HCT116 (cell line): ENCODE measurements at places on chromosomes 3 and 15.

DNA sequence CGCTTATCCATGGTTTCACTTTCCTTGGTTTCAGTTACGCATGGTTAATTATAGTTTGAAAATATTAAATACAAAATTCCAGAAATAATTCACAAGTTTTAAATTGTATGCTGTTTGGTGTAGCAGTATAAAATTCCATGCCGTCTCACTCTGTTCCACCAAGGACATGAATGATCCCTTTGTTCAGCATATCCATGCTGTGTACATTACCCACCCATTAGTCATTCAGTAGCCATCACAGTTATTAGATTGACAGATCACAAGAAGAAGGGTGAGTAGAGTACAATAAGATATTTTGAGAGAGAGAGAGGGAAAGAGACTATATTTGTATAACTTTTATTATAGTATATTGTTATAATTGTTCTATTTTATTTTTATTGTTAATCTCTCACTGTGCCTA, 535.5 kb downstream of the SQOR start:
- DNase-seq = no peak

DNA sequence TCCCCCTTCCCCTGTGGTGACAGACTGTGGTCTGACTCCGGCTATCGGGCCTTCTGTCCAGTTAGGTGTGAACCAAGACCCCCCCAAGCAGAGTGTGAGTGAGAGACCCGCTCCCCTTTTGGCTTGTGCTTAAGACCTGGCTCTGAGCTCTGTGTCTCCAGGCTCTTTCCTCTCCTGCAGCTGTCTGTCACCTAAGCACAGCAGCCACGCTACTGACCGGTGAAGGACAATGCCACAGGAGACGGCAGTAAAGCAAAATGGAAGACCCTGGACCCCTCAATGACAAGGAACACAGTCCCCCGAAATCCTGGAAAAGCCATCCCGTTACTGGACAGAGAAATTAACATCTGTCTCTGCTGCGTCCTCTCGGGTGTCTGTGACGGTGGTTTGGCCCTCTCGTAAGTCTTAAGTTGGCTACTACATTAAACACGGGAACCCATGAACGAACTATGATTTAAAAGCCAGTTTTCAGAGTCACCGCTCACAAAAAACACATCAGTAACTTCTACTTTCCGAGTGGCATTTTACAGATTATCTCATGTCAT, 53.7 kb downstream of the CHSY1 start:
- DNase-seq = no peak

GRCh38 chr15:76260246-76260938, 50.9 kb downstream of the ETFA start:
- no peak for DNase-seq

- DNase-seq = no peak
Measured at GRCh38 chr15:93298901-93299300, 209.9 kb upstream of the RGMA start.

DNA sequence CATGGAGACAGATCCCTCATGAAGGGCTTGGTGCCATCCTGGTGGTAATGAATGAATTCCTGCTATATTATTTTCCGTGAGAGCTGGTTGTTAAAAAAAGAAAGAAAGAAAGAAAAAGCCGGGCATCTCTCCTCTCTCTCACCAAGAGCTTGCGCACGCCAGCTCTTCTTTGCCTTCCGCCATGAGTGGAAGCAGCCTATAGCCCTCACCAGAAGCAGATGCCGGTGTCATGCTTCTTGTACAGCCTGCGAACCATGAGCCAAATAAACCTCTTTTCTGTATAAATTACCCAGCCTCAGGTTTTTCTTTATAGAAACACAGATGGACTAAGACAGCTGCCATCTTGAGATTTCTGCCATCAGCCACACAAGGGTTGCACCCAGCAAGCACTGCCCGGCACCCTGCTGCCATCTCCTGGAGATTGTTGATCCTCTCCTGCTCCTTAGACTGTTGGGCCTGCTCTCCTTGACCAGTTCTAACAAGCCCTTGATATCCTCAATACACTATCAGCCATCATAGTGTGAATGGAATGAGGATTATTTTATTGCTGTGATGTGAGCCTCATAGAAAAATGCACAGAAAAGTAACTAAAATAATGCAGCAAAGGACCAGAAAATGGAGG, 3.5 kb upstream of the AHSG start:
- DNase-seq = peak; percentile 41

DNA sequence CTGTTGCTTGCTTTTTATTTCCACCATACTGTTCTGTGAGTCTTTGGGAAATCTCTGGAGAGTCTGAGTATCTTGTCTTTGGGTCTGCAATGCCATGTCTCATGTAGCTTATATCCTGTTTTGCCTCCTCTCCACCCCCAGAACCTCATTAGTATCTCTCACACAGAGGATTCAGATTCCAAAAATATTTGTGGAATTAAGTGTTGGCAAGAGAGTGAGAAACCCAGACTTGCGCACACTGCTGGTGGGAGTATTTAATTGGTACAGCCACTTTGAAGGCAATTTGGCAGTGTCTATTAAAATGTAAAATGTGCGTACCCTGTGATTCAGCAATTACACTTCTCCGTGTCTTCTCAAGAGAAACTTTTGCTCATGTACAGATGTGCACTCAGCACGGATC, 68.6 kb downstream of the ZNF621 start:
- no peak for DNase-seq

DNA sequence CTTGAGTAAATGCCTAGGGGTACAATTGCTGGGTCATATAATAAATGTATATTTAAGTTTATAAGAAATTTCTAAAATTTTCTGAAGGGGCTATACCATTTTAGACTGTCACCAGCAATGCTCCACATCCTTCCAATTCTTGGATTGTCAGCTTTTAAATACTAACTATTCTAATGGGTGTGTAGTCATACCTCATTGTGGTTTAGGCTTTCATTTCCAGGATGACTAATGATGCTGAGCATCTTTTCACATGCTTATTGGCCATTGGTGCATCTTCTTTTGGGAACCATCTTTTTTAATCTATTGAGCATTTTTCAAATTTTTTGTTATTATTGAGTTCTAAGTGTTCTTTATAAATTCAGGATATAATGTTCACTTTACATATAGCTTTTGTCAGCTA, 52.5 kb upstream of the CORO2B start:
- DNase-seq = no peak

- no peak for DNase-seq
Measured at GRCh38 chr3:125189378-125190165, 23.0 kb downstream of the SLC12A8 start.

DNA sequence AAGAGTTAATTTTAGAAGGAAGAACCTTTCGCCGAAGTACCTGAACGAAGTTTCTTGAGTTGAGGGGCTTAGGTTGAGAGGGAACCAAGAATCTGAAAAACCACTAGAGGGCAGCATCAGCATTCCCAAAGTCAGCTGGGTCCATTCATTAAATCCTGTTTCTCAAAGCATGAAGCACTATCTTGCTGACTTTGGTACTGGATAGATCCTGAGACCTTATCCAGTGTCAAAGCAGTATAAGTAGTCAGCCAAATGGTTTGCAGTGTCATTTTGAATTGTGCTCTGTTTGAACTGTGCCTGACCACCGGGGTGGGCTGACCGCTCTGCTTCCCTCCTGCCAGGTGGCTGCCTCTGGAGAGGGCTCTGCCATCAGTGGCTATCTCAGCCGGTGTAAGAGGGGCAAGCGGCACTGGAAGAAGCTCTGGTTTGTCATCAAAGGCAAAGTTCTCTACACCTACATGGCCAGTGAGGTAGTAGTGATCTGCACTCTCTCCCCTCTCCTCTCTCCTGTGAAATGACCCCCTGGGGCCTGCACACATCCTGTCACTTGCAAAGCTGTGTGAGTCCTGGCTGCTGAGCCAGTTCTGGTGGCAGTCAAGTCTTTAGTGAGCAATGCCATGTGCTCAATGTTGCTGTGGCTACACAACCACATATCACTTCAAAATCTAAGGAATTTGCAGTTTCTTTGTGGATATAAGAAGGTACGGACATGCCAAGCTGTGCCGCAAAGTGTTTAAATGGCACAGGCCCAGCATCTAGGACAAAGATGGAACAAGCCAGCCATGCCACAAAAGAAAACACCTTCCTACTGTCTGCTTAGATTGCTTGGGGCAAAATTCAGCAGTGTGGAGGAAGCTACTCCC, 21.4 kb upstream of the NR2C2 start:
- peak; percentile 66 for DNase-seq

- DNase-seq = peak; percentile 33
Measured at GRCh38 chr3:52742418-52743041, 28.2 kb downstream of the NEK4 start.

DNA sequence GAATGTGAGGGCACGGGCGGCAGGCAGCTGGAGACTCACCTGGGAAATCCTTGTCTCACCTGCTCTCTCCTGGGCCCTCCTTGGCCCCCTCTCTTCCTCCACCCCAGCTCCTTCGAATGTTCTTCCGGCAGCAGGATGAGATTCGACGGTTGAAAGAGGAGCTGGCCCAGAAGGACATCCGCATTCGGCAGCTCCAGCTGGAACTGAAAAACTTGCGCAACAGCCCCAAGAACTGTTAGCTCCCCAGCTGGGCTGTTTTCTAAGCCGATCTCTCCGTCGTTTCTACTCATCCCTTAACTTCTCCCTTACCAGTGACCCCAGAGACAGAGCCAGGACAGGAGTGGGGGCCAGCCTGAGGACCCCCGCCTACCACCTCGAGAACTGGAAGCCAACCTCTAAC, 95.0 kb downstream of the ANP32A start:
- DNase-seq = no peak
